Stimulated activated CD4-positive, alpha-beta T cell treated with anti-CD3 and anti-CD28 coated beads, Interleukin-4, amount 100 ng/mL, for 48 hours (primary cell): ENCODE measurements at places on chromosomes 5 and 9.

GRCh38 chr5:133220851-133221674 lies 169.2 kb downstream of the HSPA4 start:
- no peak for DNase-seq

GRCh38 chr5:61657686-61658085 lies 325.6 kb downstream of the ZSWIM6 start:
- no peak for DNase-seq

- DNase-seq = no peak
Observed at GRCh38 chr5:73883646-73884045, 257.6 kb downstream of the ARHGEF28 start.

- DNase-seq = no peak
Observed at GRCh38 chr9:12923468-12924009, 148.7 kb downstream of the LURAP1L start.

DNA sequence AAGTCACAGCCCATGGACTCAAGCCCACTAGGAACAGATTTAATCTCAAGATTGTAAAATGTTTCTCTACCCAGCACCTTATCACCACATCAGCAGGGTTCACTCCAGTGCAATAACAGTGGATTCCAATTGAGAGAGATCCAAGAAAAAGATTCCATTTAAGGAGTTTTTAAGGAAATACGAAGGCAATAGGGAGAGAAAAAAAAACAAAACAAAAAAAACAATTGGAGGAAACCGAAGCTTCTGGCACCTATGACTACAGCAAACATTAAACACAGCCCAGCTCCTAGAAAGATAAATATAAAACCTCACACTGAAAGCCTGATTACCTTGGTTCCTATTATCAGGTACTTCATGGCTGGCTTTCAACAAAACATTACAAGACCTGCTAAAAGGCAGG lies 192.7 kb downstream of the DAB2IP start:
- no peak for DNase-seq
